ENCODE measurements at places on chromosomes 3 and 15.

GRCh38 chr3:184602372-184603150 lies 41.0 kb downstream of the EPHB3 start:
- DNase-seq = peak; percentile 71

- DNase-seq = no peak
Observed at GRCh38 chr3:122021811-122022401, at the start of gene ILDR1. TSS of gene ILDR1 (minus strand) at chr3:122022247. CDS start at chr3:122022077, 170 bp downstream.

GRCh38 chr3:65660000-65660598 lies 378.6 kb downstream of the MAGI1 start:
- DNase-seq = no peak

DNA sequence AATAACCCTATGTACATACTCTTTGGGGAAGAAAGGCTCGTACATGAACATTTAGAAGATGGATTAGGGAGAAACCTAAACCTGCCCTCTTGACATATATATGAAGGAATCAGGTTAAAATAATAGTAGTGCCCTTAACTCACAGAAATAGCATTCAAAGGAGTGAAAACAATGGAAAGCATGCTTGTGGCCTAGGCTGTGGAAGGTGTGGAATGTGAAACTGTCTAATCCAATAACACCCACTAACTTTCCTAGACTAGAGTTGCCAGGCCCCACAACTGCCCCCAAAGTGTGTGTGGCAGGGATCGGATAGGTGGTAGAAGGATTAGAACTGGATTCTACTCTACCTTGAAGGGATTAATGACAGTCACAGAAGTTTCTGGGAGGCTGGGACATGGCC lies 317.4 kb upstream of the LRRFIP2 start:
- no peak for DNase-seq

DNA sequence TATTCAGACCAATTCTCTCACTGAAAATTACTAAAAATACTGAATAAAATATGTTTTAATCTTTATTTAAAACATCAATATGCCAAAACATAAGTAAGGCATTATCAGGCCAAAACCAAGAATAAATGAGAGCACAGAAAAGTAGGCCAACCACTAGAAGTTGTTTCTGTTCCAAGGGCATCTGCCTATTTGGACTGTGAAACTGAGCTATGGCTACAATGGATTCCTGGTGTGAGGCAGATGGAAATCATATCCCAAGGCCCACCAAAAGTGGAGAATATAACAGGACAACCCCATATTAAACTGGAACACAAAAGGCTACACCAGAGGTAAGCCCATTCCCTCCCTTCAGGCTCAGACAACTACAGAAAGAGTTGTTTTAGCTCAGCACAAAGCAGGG lies 302.8 kb upstream of the IL12A start:
- DNase-seq = no peak

DNA sequence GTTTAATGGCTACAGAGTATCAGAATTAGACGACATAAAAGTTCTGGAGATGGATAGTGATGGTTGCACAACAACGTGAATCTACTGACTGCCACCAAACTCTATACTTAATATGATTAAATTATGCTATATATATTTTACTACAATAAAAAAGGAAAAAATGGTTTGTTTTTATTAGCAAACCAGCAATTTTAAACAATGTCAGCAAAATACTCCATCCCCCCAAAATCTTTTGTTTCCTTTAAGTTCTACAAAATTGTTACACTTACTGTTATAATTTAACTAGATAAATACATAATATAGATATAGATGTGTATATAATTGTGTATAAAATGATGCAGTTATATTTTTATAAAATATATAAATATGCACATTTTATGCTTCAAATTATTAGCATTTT lies 710.8 kb upstream of the UBE2E2 start:
- DNase-seq = no peak

- no peak for DNase-seq
Observed at GRCh38 chr15:59611276-59612260, at the start of gene GCNT3. TSS of gene GCNT3 (plus strand) at chr15:59611783. CDS start at chr15:59618239, 6,456 bp downstream.

GRCh38 chr15:97234851-97235610 lies 725.5 kb upstream of the ARRDC4 start:
- DNase-seq = peak; percentile 66

GRCh38 chr15:53246404-53246803 lies 456.3 kb upstream of the ONECUT1 start:
- DNase-seq = no peak

- no peak for DNase-seq
Observed at GRCh38 chr3:106860182-106860581, 517.1 kb upstream of the CCDC54 start.

- no peak for DNase-seq
Observed at GRCh38 chr3:55704521-55704920, 217.4 kb upstream of the WNT5A start.

GRCh38 chr3:70615286-70615685 lies 302.8 kb upstream of the MDFIC2 start:
- no peak for DNase-seq

DNA sequence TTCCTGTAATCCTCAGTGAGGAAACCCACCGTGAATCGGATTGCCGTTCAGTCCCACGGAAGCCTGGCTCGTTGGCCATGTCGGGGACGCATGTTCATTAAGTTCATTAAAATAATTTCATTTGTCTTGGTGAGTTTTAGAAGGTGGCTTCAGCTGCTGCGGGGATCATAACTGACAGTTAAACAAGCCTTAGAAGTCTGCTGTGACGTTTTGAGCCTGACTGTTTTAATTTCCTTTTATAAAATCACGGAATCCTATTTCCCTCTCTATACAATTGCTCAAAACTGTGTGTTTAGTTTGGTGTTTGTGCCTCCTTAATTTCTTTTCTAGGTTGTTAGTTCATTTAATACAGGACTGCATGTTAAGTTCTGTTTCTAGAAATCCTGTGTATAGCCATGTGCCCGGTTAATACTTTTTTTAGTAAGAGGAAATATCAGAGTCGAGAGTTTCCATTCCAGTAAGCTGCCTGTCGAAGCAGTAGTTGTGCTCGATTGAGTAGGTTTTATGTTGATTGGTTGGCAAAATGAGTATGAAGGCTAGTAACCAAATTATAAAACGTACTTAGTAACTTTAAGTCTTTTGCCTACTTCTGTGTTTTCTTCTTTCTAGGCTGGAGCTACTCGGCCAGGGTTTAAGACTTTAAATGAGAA lies 705 bp downstream of the NIPA2 start:
- no peak for DNase-seq

DNA sequence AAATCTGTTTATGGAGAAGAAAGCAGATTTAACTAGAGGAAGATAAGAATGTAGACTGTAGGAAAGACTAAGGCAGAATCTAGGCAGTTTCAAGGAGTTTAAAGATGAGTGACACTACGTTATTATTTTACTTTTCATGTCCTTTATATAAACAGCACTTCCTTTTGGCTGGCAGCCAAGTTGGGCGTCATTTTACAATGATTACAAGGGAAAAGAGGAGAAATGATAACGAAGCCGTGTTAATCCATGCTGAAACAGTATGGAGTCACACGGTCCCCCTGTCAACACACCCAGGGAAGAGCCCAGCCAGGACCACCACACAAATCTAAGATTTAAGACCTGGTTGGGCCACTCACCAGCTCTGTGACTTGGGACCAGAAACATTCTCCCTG lies 83.7 kb upstream of the NEO1 start:
- DNase-seq = no peak

- no peak for DNase-seq
Observed at GRCh38 chr3:131914090-131914691, 120.6 kb downstream of the CPNE4 start.

DNA sequence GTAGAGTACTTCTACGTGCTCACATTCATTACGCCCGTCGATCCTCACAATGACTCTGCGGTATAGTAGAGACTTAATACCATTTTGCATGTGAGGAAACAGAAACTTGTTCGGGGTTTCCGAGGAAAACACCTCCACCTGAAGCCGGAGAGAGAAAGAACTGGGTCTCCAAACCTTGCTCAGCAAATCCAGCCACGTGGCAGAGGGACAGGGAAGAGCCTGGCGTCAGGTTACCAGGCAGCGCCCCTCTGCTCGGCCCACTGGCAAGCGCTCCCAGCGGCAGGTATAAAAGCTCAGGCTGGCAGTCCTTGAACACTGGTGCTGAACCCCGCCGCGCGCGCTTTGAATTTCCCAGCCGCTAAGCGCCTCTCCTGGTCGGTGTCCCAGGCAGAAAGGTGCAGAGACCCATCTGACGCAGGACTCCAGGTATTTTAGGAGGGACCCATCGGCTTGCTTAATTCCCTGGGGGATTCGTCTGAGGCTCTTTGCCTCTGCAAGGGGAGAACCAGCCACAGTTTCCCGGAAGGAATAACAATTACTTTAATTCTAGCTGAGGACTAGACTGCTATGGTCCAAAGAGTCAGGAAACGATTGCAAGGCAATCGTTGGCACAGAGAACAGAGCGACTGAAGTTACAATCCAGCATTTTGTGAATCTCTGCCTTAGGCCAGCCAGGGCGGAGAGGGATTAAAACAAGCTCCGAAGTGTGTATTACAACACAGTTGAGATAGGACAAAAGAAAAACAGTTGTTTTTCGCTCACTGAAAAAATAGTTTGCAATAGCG lies at the start of gene C2CD4A:
Gene C2CD4A, plus strand, starts transcription at position 315 of the 785 bp plus-strand sequence. CDS start 637 bp downstream, outside the sequence.
- DNase-seq = peak; percentile 78

DNA sequence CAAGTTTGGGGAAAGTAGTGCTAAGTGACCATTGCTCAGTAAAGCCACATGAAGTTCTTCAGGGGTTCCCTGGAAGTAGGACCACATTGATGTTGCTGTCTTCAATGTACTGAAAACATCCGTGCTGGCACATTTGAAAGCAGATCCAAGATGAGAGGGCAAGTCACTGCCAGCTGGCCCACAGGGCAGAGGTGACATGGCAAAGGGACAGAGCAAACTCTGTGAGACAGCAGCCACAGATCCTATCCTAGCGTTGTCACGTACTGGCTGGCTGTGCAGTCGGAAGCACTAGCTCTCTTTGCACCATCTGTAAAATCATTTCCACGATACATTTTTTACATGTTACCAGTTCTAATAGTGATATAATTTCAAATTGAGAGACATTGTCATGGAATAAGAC lies 13.8 kb downstream of the MUC13 start:
- DNase-seq = no peak

DNA sequence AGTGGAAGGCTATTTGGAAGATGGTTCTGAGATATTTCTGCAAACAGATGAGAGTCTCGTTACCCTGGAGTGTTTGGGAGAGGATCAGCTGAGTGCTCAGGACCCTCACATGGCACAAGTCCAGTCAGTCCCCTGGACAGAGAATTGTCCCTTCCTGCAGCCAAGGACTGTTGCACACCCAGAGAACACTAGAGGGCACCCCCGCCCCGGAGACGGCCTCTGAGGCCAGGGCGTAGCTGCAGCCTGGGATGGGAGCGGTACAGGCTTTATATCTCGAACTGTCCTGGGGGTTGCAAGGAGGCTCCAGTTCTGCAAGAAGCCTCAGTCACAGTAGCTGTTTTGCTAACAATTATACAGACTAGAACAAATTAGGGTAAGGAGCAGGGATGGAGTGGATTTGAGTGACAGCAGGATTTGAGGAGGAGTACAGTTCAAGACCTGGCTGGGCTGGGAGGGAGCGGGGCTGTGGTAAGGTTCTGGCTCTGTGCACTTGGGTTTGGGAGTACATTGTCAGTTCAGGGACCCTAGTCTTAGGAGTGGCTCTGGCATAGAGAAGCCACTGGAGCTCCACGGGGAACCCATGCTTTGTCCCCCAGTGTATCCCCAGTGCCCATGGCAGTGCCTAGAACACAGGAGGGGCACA lies 67.6 kb upstream of the HACD2 start:
- peak; percentile 87 for DNase-seq

GRCh38 chr3:161401389-161401788 lies 30.1 kb upstream of the SPTSSB start:
- DNase-seq = no peak

GRCh38 chr15:43826508-43827341 lies at the start of gene WDR76:
TSS of gene WDR76 (plus strand) at chr15:43827002. CDS start at chr15:43827033, 31 bp downstream.
- DNase-seq = peak; percentile 87

GRCh38 chr15:37053166-37053565 lies 47.2 kb downstream of the MEIS2 start:
- no peak for DNase-seq

DNA sequence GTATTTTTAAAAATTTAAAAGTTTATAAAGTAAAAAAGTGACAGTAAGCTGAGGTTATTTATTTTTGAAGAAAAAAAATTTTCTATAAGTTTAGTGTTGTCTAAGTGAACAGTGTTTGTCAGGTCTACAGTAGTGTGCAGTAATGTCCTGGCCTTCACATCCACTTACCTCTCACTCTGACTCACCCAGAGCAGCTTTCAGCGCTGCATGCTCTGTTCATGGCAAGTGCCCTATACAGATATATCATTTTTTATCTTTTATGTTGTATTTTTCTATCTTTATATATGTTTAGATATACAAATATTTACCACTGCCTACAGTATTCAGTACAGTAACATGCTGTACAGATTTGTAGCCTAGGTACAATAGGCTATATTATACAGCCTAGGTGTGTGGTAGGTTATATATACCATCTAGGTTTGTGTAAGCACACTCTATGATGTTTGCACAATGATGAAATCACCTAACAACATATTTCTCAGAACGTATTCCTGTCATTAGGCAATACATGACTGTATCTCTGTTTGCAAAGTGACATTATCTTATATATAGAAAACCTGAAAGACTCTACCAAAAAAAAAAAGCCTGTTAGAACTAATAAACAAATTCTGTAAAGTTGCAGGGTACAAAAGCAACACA lies 75.9 kb upstream of the TMC3 start:
- no peak for DNase-seq

- no peak for DNase-seq
Observed at GRCh38 chr15:25739687-25740121, 123.4 kb downstream of the ATP10A start.

GRCh38 chr3:56987238-56987895 lies 73.1 kb upstream of the SPATA12 start:
- DNase-seq = no peak

- no peak for DNase-seq
Observed at GRCh38 chr3:106302451-106303221, 433.8 kb upstream of the CBLB start.

- no peak for DNase-seq
Observed at GRCh38 chr15:84804005-84804900, 12.9 kb upstream of the ALPK3 start.

- DNase-seq = no peak
Observed at GRCh38 chr15:69591905-69592508, 139.4 kb downstream of the RPLP1 start.

GRCh38 chr15:84731774-84732173 lies 15.8 kb upstream of the SEC11A start:
- no peak for DNase-seq

- no peak for DNase-seq
Observed at GRCh38 chr3:48433472-48434118, 3.7 kb upstream of the PLXNB1 start.

DNA sequence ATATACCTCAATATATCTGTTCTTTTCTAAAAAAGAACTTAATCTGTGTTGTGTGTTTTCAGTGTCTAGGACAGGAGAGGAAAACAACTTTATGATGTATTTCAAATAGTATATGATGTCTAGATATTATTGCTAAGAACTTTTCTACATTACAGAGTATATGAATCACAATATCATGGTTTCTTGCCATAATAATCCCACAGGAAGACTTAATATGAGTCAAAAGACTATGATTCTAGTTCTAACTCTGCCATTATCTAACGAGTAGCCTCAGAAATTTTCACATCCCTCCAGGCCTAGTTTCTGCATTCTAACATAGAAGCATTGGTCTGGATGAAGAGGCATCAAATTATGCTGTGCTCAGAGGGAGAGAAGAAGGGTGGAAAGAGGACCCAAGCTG lies 107.7 kb upstream of the SPRED1 start:
- no peak for DNase-seq
